ENCODE measurements at places on chromosomes 16 and 17.

- DNase-seq: no peak
These were observed 22.3 kb downstream of the UNC45B start for GRCh38 chr17:35169835-35170363.

GRCh38 chr17:66423056-66423955 lies 120.9 kb downstream of the PRKCA start:
- DNase-seq: peak; percentile 78

DNA sequence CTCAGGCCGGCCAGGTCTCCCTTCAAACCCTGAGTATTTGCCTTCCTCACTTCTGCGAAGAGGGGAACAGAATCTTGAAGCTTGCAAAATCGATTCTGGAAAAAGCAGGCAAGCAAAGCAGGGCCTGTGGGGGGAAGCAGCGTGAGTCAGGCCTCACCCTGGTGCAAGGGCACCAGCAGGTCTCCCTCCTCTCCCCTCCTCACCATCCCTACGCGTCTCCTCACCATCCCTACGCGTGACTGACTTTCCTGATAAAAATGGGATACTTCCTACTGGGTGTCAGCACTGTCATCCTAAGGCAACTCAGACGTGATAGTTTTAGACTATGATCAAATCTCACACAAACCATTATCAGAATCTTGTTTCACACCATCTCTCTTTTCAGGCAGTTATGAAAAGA lies 12.1 kb downstream of the CMTM3 start:
- no peak for DNase-seq

GRCh38 chr16:65318138-65318537 lies 196.3 kb upstream of the CDH11 start:
- DNase-seq: peak; percentile 78

DNA sequence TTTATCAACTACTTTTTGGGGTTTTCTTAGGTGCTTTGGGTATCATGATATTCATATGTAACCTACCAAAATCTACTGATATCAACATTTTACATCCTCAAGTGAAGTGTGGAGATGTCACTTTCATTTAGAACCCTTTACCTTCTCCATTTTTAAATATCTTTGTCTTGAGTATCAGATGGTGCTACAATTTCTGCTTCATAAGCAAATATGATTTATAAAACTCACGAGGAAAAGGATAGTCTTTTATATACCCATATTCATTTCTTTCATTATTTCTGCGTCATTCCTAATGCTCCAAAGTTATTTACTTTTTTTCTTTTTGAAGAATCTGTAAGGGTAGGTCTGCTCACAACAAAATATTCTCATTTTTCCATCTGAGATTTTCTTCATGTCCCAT lies 991.7 kb downstream of the CDH11 start:
- no peak for DNase-seq

DNA sequence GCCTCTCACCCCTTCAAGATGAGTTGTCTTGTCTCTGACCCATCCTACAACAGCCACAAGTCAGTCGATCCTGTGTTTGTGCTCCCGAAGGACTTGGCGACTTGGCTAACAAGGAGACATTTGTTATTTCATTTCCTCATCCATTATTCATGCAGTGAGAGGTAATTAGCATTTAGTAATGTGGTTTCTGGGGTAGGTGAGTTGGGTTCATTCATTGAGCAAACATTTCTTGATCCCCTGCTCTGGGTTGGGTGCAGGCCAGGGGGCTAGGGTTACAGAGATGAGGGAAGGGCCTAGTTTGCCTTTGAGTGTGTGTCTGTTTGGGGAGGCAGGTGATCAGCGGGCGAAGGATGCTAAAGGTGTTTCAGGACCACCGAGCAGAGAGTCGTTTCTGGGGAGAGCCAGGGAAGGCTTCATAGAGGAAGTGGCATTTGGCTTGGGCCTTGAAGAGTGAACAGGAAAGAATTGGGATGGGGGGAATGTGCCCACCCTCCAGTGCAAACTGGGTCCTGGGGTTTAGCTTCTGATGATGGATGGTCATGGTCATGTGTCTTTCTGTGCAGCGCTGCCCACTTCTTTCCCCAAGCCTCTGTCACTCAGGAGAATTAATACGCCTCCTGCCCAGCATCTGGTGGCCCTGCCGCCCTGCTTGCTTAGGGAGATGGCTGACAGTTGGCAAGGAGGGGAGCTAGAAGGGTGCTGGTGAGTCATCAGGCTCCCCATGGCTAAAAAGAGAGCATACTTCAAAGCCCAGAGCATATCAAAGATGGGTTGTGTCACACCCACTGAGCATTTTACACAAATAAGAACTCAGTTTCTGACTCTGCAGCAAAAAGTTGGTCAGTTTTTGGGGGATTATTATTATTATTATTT lies 38.5 kb downstream of the MSI2 start:
- peak; percentile 35 for DNase-seq

DNA sequence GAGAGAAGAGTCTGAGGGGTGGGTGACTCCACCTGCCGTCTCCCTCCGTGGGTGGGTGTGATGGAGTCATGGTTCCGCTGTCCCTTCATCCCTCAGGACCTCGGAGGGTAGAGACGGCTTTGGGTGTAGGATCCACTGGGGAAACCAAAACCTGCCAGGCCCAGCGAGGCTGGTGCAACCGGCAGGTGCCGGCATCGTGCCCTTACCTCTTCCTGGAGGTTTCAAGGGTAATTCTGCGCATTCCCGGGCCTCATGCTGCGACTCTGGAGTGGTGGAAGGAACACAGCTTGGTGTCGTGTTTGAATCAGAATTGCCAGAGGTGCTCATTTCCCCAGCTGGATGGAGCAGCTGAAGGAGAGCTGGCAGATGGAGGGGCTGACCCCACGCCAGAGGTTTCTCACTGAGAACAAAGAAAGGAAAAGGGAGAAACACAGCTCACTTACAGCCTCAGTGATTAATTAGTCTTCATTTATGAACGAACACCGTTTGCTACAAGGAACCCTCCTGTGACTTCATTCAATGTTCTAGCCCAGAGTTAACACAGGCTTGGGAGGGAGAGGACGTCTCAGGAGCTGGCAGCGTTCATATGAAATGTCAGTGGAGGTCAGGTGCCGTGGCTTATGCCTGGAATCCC lies 16.3 kb upstream of the ATP2A3 start:
- DNase-seq: no peak

DNA sequence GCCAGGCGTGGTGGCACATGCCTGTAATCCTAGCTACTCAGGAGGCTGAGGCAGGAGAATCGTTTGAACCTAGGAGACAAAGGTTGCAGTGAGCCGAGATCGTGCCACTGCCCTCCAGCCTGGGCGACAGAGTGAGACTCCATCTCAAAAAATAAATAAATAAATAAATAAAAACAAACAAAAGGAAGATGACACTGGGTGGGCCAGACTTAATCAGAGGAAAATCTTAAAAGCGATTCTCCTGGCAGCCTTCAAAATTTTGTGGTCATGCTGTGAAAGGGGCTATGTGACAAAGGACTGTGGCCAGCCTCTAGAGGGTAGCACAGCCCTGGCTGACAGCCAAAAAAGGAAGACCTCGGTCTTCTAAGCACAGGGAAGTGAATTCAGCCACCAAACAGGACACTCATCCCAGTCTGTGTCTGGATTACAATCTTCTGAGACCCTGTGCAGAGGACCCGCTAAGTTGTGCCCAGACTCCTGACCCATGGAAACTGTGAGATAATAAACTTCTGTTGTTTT lies 391.1 kb downstream of the CNTNAP4 start:
- no peak for DNase-seq

DNA sequence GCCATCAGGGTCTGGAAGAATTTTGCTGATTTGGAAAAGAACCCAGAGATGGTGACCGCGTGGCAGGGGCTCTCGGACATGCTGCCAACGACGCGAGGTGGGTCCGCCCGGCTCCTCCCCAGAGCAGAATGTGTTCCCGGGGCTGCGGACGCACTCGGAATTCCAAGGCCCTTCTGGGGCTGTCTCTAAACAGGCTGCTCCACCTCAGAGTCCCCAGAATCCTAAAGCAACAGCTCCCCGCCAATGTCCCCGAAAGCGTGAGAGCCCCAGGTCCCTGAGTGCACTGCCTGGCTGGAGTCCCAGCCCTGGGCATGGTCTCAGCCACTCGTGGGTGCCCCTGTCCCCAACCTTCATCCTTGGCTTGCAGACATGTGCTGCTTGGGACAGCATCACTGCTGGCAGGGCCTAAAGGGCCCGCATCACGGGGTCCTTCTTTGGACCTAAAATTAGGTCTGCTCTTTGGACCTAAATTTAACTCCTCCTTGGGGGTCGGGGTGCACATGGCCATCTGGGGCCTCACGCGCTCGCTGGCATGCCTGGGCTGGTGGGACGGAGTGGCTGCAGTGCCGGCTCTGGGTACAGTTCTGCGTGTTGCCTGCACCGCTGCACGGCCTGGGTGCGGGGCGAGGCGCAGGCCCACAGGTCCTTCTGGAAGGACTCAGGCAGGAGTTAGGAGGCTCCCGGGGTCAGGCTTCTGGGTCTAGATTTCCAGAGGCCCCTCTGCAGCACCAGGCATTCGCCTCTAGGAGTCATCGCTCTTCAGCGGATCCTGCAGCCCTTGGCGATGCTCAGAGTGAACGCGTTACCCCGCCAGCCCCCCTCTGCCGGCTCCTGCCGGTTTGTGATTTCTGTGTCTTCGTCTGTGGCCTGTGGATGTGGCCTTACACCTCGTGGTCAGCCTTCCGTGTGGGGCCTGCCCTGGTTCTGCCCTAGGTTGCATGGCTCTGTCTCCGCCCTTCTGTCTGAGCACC lies 41.9 kb upstream of the CHMP6 start:
- no peak for DNase-seq

DNA sequence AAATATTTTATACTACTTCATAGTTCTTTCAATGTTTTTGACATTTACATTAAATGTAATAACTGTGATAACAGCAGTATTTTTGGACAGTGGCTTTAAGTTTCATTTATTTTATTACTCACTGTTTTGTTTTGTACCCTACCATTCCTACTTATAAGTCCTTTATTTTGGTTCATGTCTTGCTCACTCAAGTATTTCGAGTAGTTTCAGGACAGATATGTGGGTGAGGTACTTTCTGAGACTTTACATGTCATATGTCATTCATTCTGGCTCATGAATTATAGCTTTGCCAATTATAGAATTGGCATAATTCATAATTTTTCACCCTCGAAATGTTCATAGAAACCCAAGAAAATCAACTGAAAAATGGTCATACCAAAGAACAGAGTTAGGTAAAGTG lies 44.4 kb downstream of the PIK3R5 start:
- no peak for DNase-seq

DNA sequence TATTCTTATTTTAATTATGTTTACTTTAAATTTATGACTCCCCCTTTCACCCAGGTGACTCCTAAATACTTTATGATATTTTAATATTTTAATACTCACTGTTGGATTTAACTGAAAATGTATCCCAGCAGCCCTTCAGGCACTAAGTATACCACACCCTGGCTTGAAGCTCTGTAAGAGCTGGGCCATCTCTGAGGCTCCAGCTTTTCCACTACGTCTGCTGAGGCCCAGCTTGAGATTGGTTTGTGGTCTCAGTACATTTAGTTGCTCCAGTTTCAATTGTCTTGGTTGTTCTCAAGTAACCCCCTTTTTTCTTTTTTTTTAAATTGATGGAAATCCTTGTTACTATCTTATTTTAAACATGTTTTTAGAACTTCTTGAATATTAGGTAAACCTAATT lies 27.0 kb upstream of the CAPNS2 start:
- DNase-seq: no peak

DNA sequence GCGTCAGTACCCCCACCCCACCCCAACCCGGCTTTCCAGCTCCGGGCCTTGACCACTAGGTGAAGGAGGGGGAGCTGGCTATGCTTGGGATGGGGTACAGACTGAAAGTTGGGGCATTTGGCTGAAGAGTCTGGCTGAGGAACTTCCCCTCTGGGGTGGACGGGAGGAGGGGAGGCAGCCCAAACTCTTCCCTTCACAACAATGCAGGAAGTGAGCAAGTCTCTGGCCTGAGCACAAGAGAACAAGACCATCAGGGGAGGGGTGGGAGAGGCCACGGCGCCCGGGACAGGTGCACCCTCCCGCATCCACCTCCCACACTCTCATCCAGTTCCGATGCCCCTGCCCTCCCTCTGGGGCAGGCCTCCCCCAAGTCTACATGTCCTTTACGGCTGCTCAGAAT lies 5.6 kb downstream of the USH1G start:
- no peak for DNase-seq

DNA sequence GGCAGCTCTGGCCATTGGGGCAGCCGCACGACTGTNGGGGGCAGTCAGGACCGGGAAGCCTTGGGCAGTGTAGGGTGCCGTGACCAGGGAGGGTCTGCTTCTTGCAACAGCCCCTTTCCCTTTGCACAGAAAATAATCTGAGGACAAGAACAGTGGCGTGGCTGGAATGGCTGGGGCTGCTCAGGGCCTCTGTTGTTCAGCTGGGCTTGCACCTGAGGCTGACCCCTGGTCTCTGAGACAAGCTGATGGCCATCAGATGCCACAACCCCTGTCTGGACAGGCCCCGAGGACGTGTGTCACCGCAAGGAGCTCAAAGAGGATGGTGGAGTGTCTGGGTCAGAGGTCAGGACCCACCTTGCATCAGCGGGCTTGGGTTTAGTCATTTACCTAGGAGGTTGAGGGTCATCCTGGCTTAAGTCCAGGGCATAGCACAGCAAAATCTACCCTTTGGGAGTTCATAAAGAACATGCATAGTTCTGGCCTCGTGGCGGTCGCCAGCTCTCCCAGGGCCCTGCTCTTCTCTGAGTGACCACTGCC lies 46.9 kb downstream of the METRNL start:
- DNase-seq: no peak

- DNase-seq: no peak
These were observed 19.4 kb upstream of the NKD1 start for GRCh38 chr16:50528820-50529219.

- DNase-seq: no peak
These were observed 9.6 kb upstream of the WNT9B start for GRCh38 chr17:46841561-46842379.

DNA sequence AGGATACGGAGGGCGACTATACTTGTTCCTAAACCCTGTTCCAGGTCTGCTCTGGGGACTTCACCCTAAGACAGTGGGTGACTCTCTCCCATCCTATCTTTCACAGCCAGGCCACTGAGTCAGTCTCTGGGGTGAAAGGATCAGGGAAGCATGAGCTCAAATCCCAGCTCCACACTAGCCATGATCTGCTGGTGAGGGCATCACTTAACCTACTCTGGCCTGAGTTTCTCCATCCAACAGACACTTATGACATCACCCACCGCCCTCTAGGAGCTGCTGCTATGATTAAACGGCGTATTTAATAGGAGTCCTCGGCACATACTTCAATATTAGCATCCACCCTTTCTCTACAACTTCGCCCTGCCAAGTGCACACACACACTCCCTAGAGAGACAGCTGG lies 10.1 kb downstream of the GAST start:
- DNase-seq: no peak

GRCh38 chr17:70168977-70169708 lies at the start of gene KCNJ2:
KCNJ2 (plus strand) TSS chr17:70169532; CDS start chr17:70175040, 5,508 bp downstream.
- peak; percentile 58 for DNase-seq

DNA sequence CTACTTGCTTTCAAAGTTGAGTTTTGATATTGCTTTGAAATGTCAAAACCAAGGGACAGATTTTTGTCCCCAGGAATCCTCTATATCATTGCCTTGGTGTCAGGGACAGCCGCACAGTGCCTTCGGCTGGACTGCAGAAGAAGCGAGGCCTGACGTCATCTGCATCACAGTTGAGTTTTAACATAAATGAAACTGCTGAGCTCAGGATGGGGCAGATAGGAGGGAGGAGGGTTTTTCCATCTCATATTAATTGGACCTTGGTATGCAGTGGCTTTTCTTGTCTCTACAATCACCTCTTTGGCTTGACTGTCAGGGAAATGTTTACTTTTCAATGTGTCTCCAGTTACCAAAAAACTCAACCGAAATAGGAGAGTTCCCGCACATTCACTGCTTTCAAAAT lies 111.3 kb downstream of the AATF start:
- no peak for DNase-seq
